ENCODE measurements at places on chromosomes 1 and 21.

DNA sequence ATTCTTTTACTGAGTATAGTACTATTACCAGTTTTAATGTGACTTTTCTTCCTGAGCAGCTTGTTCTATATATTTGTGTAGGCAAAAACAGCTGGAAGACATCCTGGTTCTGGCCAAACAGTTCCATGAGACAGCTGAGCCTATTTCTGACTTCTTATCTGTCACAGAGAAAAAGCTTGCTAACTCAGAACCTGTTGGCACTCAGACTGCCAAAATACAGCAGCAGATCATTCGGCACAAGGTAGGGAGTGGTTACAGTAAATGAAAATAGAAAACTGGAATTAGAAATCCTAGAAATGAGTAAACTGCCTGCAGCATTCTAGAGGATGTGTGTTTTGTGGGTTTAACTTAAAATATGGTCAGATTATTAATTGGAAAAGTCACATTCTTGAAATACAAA lies 64.1 kb upstream of the BMP8A start:
- DNase-seq, result no peak

GRCh38 chr1:114234408-114235124 lies 80.9 kb upstream of the SYT6 start:
- no peak for DNase-seq

- DNase-seq, result no peak
Observed at GRCh38 chr1:48018799-48019198, 21.6 kb upstream of the TRABD2B start.

DNA sequence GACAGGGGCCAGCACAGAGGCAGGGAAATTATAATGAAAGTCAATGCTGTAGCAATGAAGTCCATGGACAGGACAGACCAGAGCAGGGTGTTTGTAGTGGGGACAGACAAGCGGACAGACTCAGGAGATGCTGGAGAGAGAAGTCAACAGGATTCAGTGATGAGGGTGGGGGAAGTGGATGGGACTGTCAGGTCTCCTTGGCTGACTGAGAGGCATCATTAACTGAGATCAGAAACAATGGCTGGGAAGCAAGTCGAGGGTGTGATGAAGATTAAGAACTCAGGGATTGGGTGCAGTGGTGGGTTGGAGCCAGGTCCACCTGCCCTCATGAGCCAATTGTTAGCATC lies 25.5 kb downstream of the CD58 start:
- no peak for DNase-seq

DNA sequence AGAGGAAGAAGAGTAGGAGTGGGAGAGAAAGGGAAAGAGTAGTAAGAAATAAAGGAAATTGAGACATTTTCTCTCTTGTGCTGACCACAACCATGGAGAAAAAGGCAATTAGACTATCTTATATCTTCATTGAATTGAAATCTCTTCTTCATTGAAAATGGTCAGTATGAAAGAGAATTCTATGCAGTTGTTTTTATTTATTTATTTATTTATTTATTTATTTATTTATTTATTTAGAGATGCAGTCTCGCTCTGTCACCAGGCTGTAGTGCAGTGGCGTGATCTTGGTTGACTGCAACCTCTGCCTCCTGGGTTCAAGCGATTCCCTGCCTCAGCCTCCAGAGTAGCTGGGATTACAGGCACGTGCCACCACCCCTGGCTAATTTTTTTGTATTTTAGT lies 447.1 kb downstream of the PTPRC start:
- no peak for DNase-seq

- no peak for DNase-seq
Observed at GRCh38 chr1:45243476-45244343, 37.3 kb upstream of the ZSWIM5 start.

GRCh38 chr1:107184888-107185287 lies 44.0 kb downstream of the NTNG1 start:
- DNase-seq, result no peak

GRCh38 chr1:4415476-4415875 lies 238.9 kb upstream of the AJAP1 start:
- DNase-seq, result no peak

- no peak for DNase-seq
Observed at GRCh38 chr1:18977428-18977827, 21.0 kb upstream of the IFFO2 start.

DNA sequence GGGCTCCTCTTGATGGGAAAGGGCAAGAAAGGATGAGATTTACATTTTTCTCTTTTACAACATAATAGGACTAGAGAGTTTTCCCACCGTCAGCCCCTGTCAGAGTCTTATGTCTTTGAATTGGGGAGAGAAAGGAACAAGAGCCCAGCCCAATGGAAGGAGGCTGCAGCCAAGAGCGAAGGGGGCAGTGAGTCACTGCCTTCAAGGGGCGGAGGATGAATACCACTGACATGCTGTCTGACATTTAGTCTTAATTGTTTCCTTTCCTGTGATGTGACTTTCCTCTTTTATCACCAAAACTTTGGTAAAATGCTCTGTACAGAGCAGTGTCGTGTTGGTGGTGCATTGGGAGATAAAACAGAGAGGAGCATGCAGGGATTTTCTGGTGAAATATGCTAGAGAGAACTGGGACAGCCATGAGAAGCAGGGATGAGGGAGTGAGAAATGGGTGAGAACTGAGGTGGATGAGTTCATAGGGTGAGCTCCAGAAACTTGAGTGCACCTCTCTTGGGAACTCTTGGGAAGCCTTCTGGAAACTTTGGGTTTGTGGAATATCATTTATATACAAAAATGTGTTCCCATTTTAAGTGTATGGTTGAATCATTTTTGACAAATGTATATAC lies 179.9 kb upstream of the FGGY start:
- DNase-seq, result no peak

DNA sequence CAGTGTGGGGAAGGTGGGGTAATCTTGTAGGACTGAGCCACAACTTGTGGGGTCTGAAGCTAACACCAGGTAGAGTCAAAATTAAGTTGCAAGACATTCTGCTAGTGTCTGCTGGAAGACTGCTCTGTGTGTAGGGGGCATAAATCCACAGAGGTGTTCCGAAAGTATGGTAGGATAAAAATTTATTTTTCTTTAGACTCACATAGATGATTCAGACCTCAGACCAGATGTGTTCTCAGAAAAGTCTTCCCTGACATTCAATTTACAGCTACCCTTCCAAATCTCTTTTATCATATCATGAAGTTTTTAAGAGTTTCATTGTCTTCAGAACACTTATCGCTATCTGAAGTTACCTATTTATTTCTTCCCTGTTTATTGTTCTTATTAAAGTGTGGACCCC lies 21.3 kb downstream of the DUSP10 start:
- DNase-seq, result no peak

DNA sequence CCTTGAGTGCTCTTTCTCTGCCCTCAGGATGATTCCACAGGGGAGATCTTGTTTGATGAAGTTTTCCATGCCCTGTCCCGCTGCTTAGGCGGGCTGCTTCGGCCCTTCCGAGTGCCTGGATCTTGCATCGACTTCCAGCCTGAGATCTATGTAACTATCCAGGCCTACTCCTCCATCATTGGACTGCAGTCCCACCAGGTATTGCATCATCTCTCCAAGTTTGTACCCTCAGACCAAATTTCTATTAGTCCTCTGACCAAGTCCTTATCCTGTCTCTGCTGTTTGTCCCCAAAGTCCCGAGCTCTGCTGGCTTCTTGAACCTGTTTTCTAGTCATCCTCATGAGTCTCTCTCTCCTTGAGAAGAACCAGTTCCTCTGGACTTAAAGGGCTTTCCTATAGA lies 14.7 kb downstream of the SZT2 start:
- no peak for DNase-seq

GRCh38 chr1:223224465-223224864 lies 81.4 kb upstream of the TLR5 start:
- no peak for DNase-seq
